ENCODE measurements at places on chromosomes 3 and 15.
A peak's percentile ranks its signal among the peaks of the same experiment; 100 is the strongest.

DNA sequence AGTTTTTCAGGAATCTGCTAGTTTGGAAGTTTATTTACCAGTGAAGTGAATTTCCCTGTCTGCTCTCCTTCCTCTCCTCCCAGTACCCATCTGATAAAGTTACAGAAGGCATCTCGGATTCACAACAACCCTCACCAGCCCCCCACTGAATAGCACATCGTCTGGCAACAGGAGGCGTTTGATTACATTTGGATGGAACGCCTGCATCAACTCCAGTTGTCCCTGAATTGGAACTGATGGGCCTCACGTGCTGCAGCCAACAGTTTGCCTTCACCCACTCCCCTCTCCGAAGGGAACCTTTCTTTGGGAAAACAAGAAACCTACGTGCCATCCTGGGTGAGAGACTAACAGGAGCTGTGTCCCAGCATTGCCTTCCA, 59.5 kb upstream of the BCL6 start:
- DNase-seq, result no peak

DNA sequence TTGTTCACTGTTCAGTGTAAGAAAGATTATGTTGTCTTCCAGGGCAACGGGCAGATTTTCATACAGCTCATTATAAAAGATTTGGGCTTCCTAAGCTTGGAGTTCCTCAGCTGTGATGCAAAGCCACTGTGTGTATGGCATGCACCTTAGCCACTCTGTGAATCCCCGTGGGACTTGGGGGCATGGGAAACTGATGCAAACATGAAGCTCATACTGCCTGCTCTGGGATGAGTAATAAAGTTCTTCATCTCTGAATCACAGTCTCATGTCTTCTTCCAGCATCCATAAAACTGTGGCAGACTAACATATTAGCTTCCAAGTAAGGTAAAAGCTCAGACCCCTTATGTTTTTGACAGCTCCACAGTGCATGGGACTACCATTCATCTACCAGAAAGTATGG, 154.3 kb upstream of the RORA start:
- DNase-seq, result no peak

GRCh38 chr3:66809595-66809958, 188.5 kb upstream of the KBTBD8 start:
- DNase-seq, result no peak

DNA sequence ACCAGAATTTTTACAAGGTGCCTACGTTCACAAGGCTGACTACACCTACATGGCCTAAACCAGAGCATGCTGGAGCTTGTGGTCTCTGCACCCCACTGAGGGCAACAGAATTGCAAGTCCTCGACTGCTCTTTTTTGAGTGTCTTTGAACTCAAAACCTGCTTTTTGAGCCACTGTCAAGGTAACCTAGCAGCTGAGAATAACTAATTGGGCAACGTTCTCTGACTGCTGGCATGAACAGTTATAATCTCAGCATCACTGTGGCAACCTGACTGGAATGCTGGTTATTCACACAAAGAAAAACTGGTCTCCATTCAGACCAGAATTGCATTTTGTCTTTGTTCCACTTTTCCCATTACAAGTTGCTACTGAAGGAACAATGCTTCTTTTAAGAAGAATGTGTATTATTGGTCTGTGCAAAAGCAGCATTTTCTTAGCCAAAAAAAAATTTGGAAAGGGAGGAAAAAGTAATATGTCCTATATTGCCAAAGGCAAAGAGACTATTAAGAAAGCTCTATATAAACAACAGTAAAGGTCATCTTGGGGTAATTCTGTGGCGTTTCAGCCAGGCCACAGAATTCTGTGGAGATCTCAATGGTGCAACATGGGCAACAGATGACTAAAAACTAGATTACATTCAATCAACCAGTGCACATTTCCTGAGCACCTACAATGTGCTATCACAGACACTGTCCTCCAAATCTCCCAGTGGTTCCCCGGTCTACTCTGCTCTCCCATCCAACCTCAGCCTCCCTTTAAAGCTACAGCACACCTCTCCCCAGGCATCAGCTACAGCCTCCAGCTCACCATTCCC, 76.8 kb downstream of the TNIK start:
- no peak for DNase-seq

GRCh38 chr3:27010834-27011233, 358.3 kb downstream of the NEK10 start:
- no peak for DNase-seq

GRCh38 chr3:149443545-149443912, 31.0 kb upstream of the TM4SF4 start:
- no peak for DNase-seq

DNA sequence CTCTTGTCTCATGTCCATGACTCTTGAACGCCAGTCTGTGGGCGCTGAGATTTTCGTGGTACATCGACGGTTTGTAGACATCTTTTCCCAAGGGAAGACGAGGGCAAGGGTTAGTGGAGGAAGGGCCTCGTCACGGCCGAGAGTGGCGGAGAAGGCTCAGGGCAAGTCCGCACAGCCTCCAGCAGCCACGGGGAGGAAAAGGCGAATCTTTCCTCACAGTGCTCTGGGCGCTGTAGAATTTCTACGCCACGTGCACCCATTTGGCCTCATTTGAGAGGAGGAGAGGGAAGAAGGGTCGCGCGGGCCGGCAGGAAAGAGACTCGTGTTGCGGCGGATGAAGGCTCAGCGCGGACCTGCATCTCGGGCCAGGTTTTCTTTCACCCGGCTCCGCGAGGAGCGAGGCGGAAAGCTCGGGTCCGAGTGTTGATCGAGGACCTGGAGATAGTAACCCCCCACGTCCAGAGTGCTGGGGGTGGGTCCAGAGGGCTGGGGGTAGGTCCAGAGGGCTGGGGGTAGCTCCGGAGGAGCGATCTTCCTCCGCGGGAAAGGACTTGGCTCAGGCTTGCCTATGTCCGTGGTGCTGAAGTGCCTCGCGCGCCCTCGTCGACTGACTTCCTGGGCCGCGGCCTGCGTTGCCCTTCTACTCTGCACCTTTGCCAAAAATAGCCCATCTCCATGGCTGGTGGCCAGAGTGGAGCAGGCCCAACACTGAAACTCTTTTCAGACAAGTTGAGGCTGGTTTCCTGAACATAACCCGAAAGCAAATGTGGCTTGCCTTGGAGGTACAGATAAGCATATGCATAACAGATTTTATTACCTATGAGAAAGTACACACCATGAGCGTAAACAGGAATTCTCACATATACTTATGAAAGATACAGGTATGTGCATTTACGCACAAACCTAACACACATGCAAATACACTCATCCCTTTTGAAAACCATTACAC, 1.1 kb downstream of the SLC35G2 start:
- peak; percentile 31 for DNase-seq

- DNase-seq, result peak; percentile 75
Observed at GRCh38 chr3:66407611-66408218, 93.1 kb downstream of the LRIG1 start.

DNA sequence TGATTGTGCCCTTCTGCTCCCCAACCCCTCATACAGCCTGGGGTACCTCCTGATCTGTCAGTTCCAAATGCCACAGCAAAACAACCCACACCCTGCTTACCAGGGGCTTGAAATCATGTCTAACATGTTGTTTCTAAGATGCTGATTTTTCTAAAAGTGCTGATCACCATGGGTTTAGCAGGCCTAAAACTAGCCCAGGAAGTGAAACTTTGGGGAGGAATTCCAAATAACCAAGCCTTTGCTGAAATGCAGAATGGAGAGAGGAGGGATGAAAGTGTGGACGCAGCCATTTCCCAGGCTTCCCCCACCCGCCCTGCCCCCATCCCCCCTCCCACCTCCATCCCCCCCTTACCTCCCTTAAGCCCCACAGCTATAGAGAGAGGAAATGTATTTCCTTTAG, 2.0 kb upstream of the HRH1 start:
- no peak for DNase-seq

GRCh38 chr3:70984776-70985482, 598.6 kb downstream of the FOXP1 start:
- no peak for DNase-seq

DNA sequence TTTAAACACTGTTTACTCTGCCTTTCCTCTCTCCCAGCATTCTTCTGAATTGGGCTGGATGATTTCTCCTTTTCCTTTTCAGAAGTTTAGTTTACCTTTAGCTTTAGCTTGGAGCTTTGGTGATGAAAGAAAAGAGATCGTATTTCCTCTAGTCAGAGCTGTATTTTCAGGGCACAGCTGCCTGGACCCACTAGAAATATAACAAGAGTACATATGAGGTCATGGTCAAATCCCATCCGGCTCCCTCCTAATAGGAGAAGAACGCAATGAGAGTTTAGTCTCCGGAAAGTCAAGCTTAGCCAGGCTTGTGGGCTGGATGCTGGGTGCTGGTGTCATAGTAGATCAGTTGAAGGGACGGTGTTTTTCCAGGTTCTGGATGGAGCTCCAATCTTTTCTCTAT, 177.1 kb upstream of the PFN2 start:
- no peak for DNase-seq

- DNase-seq, result no peak
Observed at GRCh38 chr3:47985381-47985780, 30.8 kb downstream of the MAP4 start.

DNA sequence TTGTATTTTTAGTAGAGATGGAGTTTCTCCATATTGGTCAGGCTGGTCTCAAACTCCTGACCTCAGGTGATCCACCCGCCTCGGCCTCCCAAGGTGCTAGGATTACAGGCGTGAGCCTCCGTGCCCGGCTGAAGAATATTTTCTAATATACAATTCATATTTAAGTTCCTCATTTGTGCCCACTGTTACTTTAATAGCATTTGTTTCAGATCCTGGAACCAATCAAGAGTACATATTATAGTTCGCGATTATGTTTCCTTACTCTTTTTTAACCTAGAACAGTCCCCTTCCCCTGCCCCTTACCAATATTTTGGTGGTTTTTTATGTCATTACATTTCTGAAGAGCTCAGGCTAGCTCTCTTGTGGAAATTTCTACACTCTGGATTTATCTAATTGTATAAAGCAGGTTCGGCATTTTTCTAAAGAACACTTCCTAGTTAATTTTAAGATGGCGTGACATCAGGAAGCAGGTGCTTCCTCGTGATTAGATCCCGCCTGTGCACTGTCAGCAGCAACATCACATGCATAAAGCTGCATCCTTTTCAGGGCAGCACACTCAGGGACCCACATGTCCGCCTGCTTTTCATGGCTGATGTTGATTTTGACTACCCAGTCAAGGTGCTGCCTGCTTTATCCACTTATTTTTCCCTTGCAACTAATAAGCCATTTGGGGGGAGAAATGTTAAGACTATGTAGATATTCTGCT, 88.7 kb upstream of the EPHB3 start:
- no peak for DNase-seq

DNA sequence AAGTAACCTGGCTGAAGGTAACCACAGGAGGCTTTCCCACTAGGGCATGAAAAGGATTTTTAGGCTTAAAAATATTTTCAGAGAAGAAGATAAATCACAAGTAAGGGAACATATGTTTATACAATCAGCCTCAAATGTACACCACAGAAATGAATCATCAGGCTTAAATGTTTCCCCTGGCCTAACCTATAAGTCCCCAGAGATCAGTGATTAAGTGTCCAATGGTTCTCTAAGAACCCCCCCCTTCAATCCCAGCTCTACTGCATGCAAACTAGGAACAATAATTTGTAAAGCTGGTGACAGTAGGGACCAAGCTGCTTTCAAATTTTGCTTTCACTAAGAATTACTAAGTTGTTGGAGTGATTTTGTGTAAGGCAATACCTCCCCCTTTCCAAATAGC, 431.6 kb upstream of the LMCD1 start:
- no peak for DNase-seq

DNA sequence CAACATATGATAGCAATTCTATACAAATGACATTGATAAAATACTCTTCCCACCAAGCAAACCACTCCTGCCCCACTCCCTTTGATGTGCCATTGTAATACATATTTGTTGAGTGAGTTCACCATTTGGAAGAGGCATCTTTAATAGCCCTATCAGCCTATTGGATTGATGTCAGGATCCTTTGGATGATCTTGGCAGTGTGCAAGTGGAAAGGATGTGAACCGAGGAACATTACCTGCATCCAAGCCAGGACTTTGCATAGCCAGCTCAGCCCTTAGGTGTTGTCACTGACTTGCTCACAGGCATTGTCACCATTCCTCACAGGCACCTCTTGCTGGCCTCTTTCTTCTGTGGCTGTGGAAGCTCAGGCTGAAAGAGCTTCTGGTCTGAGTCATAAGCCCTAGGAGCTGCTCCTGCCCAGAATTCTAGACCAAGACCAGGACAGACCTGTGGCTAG, 16.5 kb upstream of the TIMP4 start:
- DNase-seq, result no peak

- DNase-seq, result no peak
Observed at GRCh38 chr3:197961582-197961945, 1.5 kb downstream of the LMLN start.

- no peak for DNase-seq
Observed at GRCh38 chr15:37536967-37537605, 397.4 kb upstream of the TMCO5A start.

DNA sequence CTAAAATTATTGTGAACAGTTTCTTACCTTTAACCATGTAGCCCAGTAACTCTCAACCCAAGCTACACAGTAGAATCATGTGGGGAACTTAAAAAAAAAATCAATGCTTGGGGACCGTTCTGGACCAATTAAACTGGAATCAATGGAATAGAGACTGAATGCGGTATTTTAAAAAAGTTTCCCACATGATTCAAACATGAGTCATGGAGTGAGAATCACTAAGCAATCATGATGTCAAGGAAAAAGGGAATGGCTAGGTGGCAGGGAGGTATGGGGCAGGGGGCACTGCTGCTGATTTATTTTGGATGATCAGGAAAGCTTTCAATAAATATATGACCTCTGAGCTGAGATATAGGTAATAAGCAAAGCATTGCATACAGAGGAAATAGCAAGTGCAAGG, 250.5 kb upstream of the RORA start:
- DNase-seq, result no peak

- no peak for DNase-seq
Observed at GRCh38 chr3:197465197-197465995, 90.4 kb downstream of the BDH1 start.

- no peak for DNase-seq
Observed at GRCh38 chr3:7536510-7536909, 675.6 kb downstream of the GRM7 start.

- no peak for DNase-seq
Observed at GRCh38 chr3:100105501-100105900, 8.8 kb downstream of the FILIP1L start.

Measured in activated CD4-positive, alpha-beta T cell treated with anti-CD3 and anti-CD28 coated beads, Interleukin-2, amount 10 ng/mL, durations not matched to agents 7 days and 5 days (primary cell).